Fibroblast of skin of abdomen (primary cell): ENCODE measurements at places on chromosomes 12 and 14.

DNA sequence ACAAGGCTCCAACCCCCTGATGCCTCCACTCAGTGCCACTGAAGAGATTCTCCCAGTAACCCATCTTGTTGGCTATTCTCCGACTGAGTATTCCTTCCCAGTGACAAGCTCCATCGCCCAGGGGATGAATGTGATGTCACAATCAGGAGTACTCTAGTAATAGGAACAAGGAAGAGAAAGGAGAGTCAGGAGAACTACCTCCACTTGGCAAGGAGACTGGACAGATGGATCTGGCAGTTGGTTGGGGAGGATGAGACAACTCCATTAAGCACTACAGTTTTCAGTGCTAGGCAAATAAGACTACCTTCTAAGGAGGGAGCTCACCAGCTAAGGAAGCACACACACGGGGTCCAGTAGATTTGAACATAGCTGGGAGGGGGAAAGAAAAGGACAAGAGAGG, 5.3 kb downstream of the RNF41 start:
- no peak for DNase-seq

- DNase-seq = no peak
These were observed 209.3 kb upstream of the RGS6 start for GRCh38 chr14:71722885-71723284.

- no peak for DNase-seq
These were observed 14.3 kb downstream of the SLC17A8 start for GRCh38 chr12:100371146-100371545.

GRCh38 chr14:103318750-103319419, 15.2 kb upstream of the EIF5 start:
- DNase-seq = no peak

GRCh38 chr12:126856958-126857357, 1410.0 kb upstream of the TMEM132C start:
- DNase-seq = no peak

DNA sequence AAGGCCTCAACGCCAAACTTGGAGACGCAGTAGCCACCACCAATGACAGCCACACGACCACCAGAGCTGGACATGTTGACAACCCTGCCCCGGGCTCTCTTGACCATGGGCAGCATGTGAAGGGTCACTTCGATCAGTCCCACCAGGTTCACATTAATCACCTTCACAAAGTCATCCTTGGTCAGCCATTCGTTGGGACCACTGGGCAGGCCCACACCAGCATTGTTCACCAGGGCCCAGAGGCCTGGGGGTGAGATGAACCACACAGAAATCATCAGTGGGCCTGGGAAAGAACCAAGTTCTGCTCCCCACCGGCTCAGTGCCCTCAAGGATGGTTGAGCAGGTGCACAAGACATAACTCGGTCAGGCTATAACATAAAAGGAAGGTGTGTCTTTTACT, 4.0 kb downstream of the SDR9C7 start:
- no peak for DNase-seq

DNA sequence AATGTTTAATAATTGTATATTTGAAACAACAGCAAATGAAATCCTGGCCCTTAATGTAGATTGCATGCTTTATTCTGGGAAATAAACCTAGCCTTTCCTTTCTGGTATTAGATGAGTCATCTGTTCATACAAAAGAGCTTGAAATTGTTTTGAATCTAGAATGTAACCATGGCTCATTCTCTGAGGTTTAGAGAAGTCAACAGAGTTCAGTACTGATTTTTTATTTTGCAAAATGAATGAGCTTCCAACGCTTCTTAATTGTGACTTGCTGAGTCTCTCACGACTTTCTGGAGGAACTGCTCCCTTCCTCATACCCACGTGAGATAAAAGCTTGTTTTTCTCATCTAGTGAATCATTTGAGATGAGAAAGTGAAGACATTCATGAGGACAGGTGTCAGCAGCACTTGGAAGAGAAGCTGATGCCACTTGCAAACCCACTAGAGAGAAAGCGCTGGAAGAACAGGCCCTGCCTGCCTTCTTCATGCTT, 509.6 kb downstream of the VRK1 start:
- peak; percentile 2 for DNase-seq

GRCh38 chr14:36451310-36452065, 68.5 kb downstream of the NKX2-1 start:
- no peak for DNase-seq
